ENCODE measurements at places on chromosomes 3 and 15.

DNA sequence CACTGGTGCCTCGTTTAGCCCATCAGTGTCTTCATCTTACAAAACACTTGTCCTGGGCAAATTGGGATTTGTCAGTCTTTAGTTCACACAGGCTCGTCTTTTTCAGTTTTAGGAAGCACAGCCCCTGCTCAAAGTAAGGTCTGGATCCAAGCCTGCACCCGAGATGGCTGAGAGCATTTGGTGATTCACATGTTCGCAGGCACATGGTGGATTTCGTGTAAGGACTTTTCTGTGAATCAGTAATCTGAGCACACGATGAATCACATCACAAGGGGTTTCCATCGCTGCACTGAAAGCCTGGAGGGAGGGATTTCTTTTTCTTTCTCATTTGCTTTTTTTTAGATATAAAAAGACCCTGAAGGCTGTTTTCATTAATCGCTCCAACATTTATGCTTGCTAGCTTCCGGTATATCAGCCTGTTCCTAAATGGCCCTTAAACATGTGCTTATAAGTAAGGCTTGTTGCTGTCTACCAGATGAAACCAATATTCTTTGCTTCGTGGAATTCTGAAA lies 435.6 kb upstream of the ATP10A start:
- DNase-seq = no peak

DNA sequence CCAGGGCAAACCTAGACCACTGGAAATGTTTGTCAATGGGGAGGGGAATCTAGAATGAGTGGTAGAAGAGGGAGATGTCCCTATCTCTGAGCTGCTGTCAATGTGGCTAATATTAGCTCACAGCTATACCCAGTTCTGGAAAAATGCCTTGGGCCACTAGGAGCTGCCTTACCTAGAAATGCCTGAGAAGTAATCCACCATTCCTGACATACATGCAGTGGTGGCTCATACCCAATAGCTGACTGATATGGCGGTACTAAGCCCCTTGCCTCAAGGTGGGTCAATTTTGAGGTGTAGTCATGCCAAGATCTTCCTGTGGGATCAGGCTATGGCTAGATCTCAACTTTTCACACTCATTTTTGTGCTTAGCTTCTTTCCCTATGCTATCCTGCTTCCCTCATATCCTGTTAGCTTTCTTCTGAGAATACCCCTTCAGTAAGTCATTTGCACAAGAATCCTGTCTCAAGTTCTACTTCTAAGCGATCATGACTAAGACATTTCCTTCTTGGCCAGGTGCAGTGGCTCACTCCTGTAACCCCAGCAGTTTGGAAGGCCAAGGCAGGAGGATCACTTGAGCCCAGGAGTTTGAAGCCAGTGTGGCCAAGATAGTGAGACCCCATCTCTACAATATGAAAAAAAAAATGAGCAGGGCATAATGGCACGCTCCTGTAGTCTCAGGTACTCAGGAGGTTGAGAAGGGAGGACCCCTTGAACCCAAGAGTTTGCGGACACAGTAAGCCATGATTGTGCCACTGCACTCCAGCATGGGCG lies 49.1 kb upstream of the RFX7 start:
- DNase-seq = no peak

DNA sequence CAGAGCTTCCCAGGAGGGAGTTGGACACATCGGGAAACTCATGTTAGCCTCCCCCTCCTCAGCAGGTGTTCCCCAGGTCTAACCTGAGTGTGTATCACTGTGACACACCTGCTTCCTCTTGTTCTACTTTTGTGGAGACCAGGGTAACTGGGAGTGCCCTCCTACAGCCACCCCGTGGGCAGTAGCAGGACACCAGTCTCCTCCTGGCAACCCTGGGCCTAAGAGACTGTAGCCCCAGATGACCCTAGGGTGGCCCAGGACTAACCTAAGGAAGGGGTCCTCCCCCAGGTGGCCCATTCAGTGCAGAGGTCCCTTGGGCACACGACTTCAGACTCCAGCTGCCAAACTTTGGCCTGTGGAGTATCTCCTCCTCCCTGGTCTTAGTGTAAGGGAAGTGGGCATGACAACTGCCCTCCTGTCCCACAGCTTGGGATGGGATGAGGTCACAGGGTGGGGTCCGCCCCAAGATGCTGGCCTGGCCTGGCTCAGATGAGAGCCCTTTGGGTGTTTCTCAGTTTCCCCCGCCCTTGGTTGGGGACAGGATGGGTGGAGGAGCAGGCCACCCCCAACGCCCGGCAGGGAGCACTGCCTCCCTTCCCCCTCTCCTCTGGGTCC lies 4.8 kb downstream of the CSK start:
- no peak for DNase-seq

GRCh38 chr3:53809267-53809666 lies 37.0 kb downstream of the CHDH start:
- DNase-seq = no peak

DNA sequence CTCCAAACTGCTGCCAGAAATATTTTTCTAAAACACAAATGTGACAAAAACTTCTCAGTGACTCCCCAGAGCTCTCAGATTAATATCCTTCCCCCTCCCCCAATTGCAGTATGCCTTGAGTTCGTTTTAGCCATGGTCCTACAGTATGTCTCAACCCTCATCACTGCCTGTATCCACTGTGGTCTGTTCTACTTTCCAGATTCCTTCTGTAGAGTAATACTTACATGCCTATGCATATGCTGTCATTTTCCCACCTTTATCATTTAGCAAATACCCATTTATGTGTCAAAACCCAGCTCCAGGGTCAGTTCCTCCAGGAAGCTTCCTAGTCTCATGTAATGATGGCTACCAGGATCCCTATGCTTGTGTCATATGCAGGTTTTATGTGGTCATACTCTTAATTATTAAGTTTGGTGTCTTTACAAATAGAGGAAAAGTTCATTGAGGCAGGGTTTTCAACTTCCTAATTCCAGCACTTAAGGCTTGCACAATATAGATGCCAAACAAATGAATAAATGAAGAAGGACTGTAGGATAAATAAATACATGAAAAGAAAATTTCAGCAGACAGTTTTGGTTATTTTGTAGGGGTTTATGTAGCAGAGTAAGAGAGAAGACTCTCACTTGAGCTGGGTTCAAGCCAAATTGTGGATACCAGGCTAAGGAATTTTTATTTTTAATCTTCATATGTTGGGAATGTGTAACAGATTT lies 170.8 kb downstream of the ALCAM start:
- no peak for DNase-seq

DNA sequence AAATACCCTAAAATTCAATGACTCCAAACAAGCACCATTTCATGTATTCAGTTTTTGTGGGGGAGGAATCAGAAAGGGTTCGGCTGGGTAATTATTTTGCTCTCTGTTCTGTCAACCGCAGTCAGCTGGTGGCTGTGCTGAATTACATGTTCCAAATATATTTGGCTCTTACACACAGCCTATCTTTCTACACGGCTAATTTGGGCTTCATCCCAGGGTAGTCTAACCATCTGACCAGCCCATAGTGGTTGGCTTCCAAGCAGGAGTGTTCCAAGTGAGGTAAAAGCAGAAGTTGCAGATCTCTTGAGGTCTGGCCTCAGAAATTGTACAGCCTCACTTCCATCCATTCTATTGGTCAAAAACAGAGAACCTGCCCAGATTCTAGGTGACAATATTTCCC lies 760.8 kb upstream of the SEMA6D start:
- DNase-seq = no peak

DNA sequence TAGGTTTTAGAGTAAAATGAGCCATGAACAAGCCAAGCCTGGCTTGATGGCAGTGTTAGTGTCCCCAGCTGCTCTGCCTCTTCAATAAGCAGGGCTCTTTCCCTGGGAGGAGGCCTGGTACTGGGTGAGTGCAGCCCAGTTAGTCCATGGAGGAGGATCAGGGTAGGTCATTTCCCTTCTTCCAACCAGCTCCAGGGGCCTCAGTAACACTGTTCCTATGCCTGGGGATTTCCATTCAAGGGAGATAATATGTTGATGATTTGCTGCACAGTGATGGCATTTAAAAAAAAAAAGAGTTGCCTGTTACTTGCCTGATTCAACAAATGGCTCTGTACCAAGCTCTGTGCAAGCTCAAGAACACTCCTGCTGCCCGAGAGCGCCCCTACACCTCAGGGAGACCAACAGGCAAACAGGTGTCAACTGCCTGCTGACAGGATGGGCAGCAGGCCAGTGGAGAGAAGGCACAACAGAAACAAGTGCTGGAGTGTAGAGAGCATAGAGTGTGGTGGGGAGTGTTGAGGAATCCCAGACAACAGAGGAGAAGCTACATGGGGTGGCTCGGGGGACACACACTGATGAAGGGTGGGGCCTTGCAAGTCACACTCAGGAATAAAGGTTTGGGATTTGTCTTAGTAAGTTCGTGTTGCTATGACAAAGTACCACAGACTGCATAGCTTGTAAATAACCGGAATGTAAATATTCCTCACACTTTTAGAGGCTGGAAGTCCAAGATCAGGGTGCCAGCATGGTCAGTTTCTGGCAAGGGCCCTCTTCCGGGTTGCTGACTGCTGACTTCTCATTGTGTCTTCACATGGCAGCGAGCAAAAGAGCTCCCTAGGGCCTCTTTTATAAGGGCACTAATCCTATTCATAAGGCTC lies 78.6 kb upstream of the PXYLP1 start:
- no peak for DNase-seq

- DNase-seq = no peak
Measured at GRCh38 chr15:63722204-63722808, 111.4 kb downstream of the HERC1 start.

DNA sequence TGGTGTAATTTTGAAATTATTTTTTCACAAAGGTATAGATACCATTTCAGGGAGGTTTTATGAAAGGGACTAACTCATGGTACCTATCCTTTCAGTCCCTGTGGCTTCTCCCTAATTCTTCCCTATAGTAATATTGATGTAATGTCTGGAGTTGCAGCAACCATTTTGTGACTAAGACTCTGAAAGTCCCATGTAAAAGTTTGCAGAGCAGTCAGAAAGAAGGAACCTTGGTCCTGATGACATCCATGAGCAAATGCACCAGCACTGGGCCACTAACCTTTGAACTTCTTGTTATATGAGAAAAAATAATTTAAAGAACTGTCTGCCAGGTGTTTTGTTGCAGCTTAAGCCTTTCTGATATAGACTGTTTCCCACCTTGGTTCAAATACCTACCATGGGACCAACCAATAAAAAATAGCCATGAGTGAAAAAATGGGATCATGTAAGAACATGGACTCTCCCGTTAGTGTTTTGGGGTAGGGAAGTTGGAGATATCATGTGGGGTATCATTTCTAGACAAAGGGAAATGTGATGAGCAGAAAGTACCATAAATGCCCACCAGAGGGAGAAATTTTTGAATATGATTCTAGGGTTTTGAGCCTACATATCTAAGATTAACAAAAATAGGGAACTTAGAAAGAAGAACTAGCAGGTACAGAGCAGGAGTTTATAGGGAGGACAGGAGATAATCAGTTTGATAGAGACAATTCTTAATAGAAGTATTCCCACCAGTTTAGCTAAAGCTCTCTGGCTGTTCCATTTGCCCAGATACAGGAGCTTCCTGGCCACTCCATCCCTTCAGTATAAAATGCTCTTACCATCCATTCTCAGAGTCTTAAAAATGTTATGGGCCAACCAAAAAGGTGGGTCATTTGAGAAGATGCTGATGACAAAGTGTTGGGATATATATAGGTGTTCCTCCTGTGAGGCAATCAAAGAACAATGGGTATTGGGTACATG lies 3.4 kb upstream of the CPOX start:
- peak; percentile 94 for DNase-seq

DNA sequence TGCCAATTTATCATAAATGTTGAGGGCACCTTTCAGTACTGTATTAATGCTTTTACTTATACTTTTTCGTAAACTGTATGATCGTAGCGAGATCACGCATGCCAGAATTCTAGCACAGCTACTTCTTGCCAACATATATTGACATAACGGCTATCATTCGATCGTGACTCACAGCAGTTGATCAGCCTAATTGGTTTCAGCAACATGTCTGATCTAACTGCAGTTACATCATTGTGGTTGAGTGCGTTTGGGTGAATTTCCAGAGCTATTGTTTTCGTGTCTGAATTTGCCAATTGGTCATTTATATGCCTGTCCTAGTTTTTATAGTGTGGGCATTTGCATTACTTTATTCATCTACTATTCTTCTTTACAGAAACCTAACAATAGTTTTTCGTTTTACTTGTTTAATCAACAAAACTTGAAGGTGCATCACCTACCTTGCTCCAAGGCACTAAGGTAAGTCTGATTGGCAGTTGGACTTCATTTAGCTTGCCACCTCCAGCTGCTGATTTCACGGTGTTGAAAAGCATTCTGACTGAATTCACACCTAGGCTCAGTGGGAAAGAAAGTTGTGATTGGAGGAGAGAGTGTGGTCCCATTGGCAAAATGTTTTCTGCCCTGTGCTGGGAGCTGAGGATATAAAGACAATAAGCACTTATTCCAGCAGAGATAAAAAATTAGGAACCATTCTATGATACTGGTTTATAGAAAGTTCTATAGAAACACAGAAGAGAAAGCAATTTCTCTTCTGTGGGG lies 120.9 kb upstream of the RGMA start:
- DNase-seq = no peak

- DNase-seq = peak; percentile 74
Measured at GRCh38 chr15:31254431-31255175, 72.0 kb upstream of the KLF13 start.

DNA sequence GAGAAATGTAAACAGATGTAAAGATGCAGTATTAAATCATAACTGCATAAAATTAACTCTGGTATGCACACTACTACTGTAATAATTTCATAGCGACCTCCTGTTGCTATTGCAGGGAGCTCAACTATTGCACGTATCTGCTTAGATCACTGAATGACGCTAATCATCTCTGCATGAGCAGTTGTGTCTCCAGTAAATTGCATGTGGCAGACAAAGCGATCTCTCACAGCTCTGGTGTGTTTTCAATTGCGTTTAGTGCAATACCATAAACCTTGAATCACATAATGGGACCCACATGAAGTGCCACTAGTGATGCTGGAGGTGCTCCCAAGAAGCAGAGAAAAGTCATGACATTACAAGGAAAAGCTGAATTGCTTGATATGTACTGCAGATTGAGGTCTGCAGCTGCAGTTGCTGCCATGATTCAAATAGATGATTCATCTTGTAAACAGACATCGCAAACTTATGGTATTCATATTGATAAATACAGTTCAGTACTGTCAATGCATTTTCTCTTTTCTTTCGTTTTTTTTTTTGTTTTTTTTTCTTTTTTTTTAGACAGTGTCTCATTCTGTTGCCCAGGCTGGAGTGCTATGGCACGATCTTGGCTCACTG lies 30.2 kb upstream of the LCTL start:
- DNase-seq = no peak

- no peak for DNase-seq
Measured at GRCh38 chr15:36996538-36997181, 103.7 kb downstream of the MEIS2 start.

Measured in KBM-7 (cell line).